Neural cell (in vitro differentiated cells): ENCODE measurements at places on chromosomes 13 and 19. TPM values are rescaled to one million over a fixed set of nuclear protein-coding genes. Genes with fewer than 3 reads are reported as not detected.

Gene ZNF878
- polyA plus RNA-seq: 0.21 TPM in 1 of 2 replicates, not detected in the other

Gene TTYH1
- polyA plus RNA-seq: 33.4 and 36.1 TPM in 2 replicates

Gene CRX
- polyA plus RNA-seq: not detected in 2 replicates

Gene PPM1N
- 1.0 and 1.8 TPM in 2 replicates for polyA plus RNA-seq

Gene ELANE
- not detected in 2 replicates for polyA plus RNA-seq

Gene FOXA3
- polyA plus RNA-seq: not detected in 2 replicates

Gene PLIN4
- not detected in 2 replicates for polyA plus RNA-seq

Gene LILRA1
- polyA plus RNA-seq: not detected in 2 replicates

Gene KLF1
- polyA plus RNA-seq: not detected in 2 replicates

Gene BST2
- polyA plus RNA-seq: not detected in 2 replicates

Gene CEACAM20
- not detected in 2 replicates for polyA plus RNA-seq

Gene UGGT2
- polyA plus RNA-seq: 31.1 and 35.3 TPM in 2 replicates

Gene FGF9
- 27.2 and 29.4 TPM in 2 replicates for polyA plus RNA-seq

Gene PDX1
- not detected in 2 replicates for polyA plus RNA-seq

Gene ELSPBP1
- not detected in 2 replicates for polyA plus RNA-seq

Gene XAB2
- 19.6 and 20.8 TPM in 2 replicates for polyA plus RNA-seq

Gene KLC3
- 0.44 TPM in 1 of 2 replicates, not detected in the other for polyA plus RNA-seq

Gene MYCBP2
- polyA plus RNA-seq: 135 and 144 TPM in 2 replicates

Gene EFNA2
- 9.8 and 10.3 TPM in 2 replicates for polyA plus RNA-seq

Gene ZNF837
- polyA plus RNA-seq: 4.5 and 9.8 TPM in 2 replicates

Gene LIM2
- polyA plus RNA-seq: not detected in 2 replicates

Gene DGKH
- polyA plus RNA-seq: 2.9 and 3.5 TPM in 2 replicates

Gene KATNAL1
- polyA plus RNA-seq: 21.9 and 24.9 TPM in 2 replicates

Gene DACH1
- polyA plus RNA-seq: 14.4 and 20.0 TPM in 2 replicates

Gene ZNF534
- polyA plus RNA-seq: 1.1 and 2.9 TPM in 2 replicates

Gene ZNF628
- 0.37 and 0.68 TPM in 2 replicates for polyA plus RNA-seq

Gene MYH14
- polyA plus RNA-seq: not detected in 2 replicates

Gene ACER1
- 0.62 TPM in 1 of 2 replicates, not detected in the other for polyA plus RNA-seq

Gene AMH
- polyA plus RNA-seq: 57.5 and 71.5 TPM in 2 replicates

Gene ANKLE1
- 9.3 and 12.4 TPM in 2 replicates for polyA plus RNA-seq

Gene NLRP11
- not detected in 2 replicates for polyA plus RNA-seq

Gene TMEM38A
- polyA plus RNA-seq: 8.6 and 11.2 TPM in 2 replicates

Gene BBC3
- 15.6 and 20.1 TPM in 2 replicates for polyA plus RNA-seq

Gene ZNF382
- 98.8 and 112 TPM in 2 replicates for polyA plus RNA-seq

Gene OR7D2
- 0.09 and 0.30 TPM in 2 replicates for polyA plus RNA-seq

Gene CLDN10
- polyA plus RNA-seq: not detected in 2 replicates

Gene WDR88
- polyA plus RNA-seq: 0.35 TPM in 1 of 2 replicates, not detected in the other

Gene SPRED3
- polyA plus RNA-seq: 4.9 and 13.7 TPM in 2 replicates

Gene CALR
- 211 and 242 TPM in 2 replicates for polyA plus RNA-seq

Gene NXNL1
- polyA plus RNA-seq: not detected in 2 replicates

Gene LILRB5
- not detected in 2 replicates for polyA plus RNA-seq

Gene IFI30
- 0.82 TPM in 1 of 2 replicates, not detected in the other for polyA plus RNA-seq

Gene ZNF888
- 0.26 and 0.34 TPM in 2 replicates for polyA plus RNA-seq

Gene PSG11
- not detected in 2 replicates for polyA plus RNA-seq
